ENCODE measurements at places on chromosomes 13 and 19.

DNA sequence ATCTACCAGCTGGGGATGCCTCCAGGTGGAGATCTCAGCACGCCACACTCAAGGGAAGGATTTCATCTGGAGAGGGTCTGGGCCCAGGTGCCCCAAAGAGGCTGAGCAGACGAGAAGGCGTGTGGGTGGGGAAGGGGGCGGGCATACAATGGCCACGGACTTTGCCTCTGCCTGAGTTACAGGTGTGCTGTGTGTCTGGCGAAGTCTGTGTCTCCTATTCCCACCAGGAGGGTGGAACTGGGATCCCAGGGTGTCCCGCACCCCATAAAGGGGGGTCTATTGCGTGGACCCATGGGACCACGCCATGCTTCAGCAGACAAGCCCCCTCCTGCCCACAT, 3.6 kb downstream of the TLE2 start:
- DNase-seq: no peak

DNA sequence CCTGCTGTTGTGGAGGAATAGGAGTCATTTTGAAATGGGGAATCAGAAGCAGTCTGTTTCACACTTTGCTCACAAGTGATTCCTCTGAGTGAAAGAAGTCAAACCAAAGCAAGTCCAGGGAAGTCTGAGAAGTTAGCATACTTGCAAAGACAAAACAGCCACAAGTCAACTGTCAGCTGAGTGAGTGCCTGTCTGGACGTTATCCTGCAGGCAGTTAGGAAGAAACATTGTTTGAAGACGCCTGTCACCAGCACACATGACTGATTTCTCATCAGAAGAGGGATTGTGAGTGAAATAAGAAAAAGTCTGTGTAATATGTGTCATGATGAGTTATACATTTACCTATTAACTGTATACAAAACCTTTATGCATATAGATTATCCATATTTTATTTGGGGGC, 153.5 kb downstream of the KCNRG start:
- no peak for DNase-seq

DNA sequence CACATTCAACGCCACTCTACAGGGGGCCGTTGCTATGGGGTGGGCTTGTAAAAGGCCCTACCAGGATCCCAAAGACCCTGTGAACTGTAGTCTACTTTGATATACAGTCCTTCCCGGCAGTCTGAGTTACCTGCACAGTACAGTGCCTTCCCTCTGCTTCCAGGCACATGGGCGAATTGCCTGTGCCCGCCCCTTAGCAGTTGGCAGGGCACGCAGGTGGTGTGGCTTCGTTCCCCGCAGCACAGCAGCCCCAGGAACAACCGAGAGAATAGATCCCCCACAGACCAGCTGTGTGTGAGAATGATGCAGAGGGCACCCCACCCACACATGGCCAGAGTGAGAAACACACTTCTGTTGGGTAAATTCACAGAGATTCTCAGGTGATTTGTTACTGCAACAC, 60.6 kb downstream of the MRPL57 start:
- DNase-seq: no peak

DNA sequence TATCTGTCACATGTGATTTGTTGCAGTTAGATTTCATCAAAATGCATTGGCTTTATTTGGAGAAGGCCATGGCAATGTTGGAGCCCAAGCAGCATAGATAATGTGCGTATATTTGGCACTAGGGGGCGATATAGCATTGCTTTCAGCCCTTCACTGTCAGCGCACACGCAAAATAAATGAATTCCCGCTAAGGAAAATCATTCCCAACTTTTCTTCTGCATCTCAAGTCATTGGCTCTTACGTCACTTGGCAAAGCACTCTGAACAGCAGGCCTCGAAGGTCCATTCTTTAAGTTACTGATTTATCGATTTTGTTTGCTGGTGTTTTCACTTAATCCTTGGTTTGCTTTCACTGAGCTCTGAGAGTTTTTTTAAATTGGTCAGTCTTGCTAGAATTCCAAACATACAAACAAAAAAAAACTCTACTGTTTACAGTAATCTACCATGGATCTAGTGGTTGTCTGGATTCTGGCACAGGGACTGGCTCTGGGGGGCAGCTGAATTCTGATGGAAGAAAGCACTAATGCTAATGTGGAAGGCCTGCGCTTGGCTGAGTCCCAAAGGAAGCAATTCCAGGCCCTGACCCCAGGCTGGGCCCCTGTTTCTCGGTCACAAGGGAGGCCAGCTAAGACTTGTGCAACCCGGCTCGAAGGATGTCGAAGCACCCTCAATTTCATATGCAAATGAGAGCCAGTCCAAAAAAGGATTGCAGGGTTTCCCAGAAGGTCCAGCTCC, 97.7 kb upstream of the IPO5 start:
- DNase-seq: peak; percentile 80

DNA sequence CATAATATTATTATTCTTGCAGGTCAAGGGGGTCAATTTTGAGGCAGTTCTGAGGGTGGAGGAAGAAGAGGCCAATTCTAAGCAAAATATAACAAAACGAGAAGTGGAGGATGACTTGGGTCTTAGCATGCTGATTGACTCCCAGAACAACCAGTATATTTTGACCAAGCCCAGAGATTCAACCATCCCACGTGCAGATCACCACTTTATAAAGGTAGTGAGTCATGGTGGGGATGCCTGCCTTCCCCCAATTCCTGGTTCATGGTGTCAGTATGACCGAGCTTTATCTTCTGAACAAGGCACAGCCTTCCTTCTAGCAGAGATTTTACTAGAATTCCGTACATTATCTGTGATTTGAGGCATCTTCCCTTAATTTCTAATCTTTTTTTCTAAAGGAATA, 9.4 kb upstream of the DCUN1D2 start:
- no peak for DNase-seq

DNA sequence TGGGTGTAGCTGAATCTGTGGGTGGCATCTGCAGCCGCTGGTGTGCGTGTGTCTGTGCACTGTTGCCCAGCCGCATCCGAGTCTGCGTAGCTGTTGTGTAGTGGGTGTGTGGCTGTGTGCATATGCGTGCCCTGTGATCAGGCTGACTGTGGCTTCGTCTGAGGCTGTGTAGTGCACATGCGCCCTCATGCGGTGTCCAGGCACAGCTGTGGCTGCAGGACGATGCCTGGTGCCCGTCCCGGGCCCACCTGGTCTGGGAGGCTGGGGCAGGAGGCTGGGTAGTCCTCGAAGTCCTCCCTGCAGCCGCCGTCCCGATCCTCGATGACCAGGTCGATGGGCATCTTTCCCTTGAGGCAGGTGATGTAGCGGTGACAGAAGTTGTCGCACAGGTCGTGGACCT, 4.9 kb downstream of the MEIS3 start:
- DNase-seq: peak; percentile 70

- no peak for DNase-seq
Measured at GRCh38 chr19:5216141-5216847, 124.3 kb downstream of the PTPRS start.

DNA sequence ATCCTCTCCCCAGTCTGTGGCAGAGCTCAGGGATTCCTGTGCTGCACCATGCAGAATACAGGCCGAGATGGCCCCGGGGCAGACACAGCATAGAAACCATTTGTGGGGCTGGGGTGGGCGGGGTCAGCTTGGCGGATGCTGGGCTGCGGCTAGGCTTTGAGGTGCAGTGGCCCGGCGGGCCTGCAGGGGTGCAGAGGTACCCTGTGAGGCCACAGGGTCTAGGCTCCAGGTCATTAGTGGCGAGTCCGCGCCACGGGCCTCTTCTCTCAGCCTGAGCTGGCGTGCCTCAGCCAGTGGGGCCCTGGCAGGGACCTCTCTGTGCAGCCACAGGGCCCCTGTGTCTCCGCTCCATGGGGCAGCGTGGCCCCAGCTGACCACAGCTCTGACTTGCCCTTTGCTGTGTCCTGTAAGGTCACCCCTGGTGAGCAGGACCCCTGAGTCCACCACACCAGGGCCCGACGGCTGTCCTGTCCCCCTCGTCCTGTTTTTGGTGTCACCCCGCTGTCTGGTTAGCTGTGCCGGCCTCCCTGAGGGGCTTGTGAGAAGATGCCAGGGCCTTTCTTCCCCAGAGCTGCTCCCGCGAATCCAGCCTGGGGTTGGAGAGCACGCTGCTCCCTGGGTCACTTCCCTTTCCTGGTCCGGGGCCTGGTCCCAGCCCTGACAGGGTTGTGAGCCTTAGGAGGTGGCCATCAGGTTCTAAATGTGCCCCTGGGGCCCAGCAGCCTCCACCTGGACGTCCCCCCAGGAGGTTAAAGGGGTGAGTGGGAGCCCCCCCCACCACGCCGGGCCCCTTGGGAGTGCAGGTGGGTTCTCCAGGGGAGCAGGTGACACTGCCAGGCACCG, 12.1 kb downstream of the KDM4B start:
- DNase-seq: no peak

- DNase-seq: no peak
Measured at GRCh38 chr13:42907745-42908144, 84.3 kb downstream of the EPSTI1 start.

DNA sequence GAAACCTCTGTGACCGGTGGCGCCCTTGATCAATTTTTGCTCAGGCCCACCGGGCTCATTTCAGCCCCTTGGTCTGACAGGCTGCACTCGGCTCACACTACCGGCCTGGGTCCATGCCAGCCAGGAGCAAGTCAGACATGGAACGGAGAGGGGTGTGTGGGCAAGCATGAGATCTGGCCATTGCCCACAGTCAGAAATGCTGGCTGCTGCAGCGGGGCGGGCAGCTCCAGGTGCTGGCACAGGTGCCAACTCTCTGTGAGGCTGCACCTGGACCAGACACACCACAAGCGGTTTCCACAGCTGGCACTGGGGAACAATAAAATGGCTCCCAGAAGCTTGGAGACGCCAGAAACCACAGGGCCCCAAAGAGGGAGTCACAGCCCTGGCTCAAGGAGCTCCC, 43.6 kb upstream of the LPAR6 start:
- DNase-seq: no peak

- no peak for DNase-seq
Measured at GRCh38 chr19:38743394-38744297, 628 bp downstream of the CAPN12 start.

DNA sequence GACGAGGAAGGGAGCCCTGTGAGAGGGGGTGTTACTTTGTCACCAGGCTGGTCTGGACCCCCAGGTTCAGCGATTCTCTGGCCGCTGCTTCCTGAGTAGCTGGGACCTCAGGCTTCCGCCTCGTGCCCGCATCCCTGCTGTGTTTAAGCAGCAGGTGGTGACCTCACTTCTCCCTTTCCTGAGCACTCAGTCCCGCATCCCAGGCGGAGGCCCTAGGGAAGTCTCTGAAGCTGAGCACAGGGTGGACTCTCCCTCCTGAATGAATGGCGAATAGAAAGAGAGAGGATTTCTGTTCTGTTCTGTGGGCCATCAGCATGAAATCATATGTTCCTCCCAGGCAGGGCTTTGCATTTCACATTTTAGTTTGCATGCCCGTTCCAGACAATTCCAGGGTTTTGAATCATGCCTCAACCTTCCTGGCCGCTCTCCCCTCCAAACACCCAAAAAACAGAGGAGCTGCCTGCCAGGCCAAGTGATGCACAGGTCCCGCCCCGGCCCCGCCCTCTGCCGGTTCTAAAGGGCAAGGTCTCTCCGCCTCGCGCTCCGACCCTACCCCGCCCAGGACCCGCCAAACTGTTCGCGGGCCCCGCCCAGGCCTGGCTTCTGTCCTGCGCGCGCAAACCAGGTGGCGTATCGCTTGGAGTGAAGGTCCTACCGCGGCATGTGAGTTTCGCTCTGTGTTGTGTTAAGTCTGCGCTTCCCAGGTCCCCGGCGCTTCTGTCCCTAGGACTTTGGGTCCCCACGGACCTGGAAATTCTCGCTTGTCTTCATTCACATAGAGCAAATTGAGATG, 35.1 kb upstream of the ZNF808 start:
- no peak for DNase-seq

GRCh38 chr13:109985871-109986450, 199.6 kb upstream of the IRS2 start:
- DNase-seq: no peak

- no peak for DNase-seq
Measured at GRCh38 chr19:30704771-30705330, 332.7 kb downstream of the ZNF536 start.

DNA sequence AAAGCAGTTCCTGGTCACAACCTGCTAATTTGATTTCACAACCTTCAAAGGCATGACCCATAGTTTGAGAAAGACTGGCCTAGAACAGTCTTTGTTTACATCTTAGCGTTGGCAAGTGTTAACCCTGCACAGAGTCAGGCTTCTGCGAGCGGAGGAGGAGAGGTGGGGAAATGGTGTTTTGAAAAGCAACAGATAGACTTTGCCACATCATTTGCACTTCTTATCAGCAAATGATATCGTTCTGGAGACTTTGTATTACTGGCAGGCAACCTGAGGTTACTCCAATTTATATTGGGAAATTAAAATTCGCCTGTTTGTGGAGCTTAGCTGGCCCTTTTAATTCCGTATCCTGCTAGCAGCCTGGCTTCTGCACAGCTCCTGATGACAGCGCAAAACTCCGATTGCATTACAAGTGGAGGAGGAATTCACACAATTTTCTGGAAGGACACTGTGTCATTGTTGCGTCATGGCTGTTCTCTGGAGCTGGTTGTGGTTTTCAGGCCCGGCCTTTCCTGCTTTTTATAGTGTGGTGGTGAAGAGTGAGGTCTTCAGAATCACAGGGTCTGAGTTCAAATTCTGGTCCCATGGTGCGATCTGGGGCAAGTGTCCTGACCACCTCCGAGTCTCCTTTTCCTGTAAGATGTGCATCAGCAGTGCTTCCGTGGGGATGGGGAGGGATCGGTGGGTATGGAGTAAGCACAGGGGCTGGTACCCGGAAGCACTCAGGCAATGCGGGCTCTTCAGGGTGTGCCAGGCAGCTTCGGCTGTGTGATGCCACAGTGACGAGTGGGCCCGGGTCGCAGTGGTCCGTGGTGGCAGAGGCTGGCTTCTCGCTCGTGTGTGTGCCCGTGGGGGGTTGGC, 49.1 kb upstream of the EHD2 start:
- DNase-seq: peak; percentile 82

DNA sequence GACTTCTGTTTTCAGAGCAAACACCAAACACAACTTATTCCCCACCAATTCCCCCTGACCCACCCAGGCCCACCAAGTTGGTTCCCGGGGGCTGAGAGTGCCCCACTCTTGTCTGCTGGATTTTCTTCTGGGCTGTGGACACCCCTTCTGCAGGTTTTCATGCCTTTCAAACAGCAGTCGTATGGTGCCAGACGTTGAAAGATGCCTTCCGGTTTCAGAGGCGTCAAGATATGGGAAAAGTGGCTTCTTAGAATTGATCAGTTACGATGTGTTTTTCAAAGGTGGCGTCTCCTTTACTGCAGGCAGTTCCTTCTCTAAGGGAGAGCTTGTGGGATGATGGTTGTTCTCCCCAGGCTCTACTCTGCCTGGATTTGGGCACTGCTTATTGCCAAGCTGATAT, 12.7 kb downstream of the CLEC11A start:
- DNase-seq: no peak

- no peak for DNase-seq
Measured at GRCh38 chr13:44393391-44393790, 19.8 kb downstream of the SERP2 start.

All from OCI-M1 (cell line).